ENCODE measurements at places on chromosomes 16 and 17.

GRCh38 chr17:50641357-50641756 is 6.7 kb downstream of the ABCC3 start:
- DNase-seq = no peak

DNA sequence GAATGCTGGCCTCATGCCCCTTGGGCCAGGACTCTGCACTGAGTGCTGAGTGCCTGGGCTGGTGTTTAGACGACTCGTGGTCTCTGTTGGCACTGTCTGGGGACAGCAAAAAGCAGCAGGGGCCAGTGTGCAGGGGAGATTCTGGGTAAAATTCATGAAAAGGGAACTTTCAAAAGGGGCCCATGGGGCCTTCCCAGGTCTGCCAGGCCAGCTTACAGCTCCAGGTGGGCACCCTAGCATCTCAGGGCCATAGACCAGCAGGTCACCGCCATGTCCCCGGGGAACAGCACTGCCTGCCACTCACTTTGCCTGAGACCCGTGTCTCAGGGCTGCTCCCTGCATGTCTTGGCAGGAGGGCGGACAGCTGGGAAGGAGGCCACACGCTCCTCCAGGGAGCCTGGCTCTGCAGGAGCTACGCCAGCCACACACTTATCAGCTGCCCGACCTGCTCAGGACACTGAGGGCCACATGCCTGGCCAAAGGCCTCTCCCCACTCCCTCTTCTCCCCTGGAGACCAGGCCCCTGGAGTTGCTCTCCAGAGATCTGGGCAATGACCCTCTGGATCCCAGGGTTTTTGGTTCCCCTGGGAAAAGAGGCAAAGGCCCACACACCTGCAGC is 8.8 kb upstream of the FASN start:
- DNase-seq = no peak

GRCh38 chr17:50445730-50446325 is 19.8 kb downstream of the ACSF2 start:
- no peak for DNase-seq

DNA sequence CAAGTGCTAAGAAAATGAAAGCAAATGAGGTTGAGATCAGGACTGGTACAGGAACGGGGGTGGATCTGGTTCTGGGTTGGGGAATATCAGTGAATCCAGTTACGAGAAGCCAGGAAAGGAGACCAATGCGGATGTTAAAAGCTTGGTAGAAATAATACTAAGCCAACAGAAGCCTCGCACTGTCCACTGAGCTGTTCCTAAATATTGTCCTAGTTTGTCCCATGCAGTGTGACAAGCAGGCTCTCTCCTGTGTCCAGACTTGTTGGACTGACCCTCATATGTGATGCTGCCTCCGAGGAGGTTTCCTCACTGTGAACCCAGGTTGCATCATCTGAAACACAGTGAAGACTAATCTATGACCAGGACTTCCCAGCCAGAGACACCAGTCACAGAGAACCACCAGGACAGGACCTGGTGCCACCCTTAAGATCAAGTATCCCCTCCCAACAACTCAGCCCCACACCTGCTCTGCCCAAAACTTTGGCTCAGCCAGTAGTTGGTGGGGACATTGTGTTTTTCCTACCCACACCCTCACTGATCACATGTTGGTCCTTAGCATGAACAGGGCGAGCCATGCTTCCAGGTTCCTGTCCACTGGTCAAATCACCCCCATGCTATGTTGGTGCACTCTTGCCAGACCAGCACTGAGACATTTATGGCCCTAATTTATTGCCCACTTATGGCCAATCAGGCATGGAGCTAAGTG is 32.7 kb upstream of the SCNN1B start:
- no peak for DNase-seq
